ENCODE measurements at places on chromosomes 1 and 21. TPM values are rescaled to one million over a fixed set of nuclear protein-coding genes. Genes with fewer than 3 reads are reported as not detected.

Gene PLA2G2D
- polyA plus RNA-seq, result not detected

Gene RNF186
- polyA plus RNA-seq, result 0.05 TPM

Gene EPHA8
- polyA plus RNA-seq, result 8.4 TPM

Gene LRRC38
- 0.17 TPM for polyA plus RNA-seq

DNA sequence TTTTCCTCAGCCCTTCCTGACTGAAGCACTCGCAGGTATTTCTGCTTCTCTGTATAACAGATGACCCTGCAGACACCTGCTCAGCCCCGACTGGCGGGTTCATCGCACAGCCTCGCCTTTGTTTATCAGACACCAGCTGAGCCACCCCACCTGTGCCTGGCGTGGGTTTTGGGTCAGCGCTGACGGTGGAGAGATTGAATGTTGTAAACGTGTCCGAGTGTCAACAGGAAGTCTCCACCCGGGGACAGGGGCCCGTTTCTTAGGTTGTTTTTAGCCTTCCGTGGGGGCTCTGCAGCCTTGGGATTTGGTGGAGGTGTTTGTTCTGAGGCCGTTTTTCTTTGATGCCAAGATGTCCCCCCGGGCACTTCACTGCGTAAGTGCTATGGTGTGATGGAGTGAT lies 60.1 kb downstream of the COL18A1 start:
- H3K27ac ChIP-seq, result no peak overlapping the region
- no peaks in the 10 kb centered on the region for H3K27me3 ChIP-seq
- no peaks in the 10 kb centered on the region for H3K36me3 ChIP-seq
- H3K4me1 ChIP-seq, result no peaks in the 10 kb centered on the region

GRCh38 chr1:41404308-41404761 lies 43.1 kb downstream of the FOXO6 start:
- no peaks in the 10 kb centered on the region for H3K36me3 ChIP-seq
- no peak overlapping the region for H3K4me3 ChIP-seq
- H3K4me1 ChIP-seq, result peaks cover 21% of the 10 kb centered on the region
- H3K27me3 ChIP-seq, result peaks cover 4% of the 10 kb centered on the region

GRCh38 chr1:244231572-244232315 lies 180.7 kb downstream of the ZBTB18 start:
- H3K4me3 ChIP-seq, result no peak overlapping the region
- H3K4me1 ChIP-seq, result no peaks in the 10 kb centered on the region
- H3K36me3 ChIP-seq, result no peaks in the 10 kb centered on the region
- H3K27ac ChIP-seq, result no peak overlapping the region
- H3K27me3 ChIP-seq, result no peaks in the 10 kb centered on the region
- no peak for DNase-seq

- no peaks in the 10 kb centered on the region for H3K4me1 ChIP-seq
- H3K27me3 ChIP-seq, result no peaks in the 10 kb centered on the region
- H3K4me3 ChIP-seq, result no peak overlapping the region
- no peaks in the 10 kb centered on the region for H3K36me3 ChIP-seq
- H3K27ac ChIP-seq, result no peak overlapping the region
Observed at GRCh38 chr21:35779690-35780570, 280.4 kb downstream of the SETD4 start.

DNA sequence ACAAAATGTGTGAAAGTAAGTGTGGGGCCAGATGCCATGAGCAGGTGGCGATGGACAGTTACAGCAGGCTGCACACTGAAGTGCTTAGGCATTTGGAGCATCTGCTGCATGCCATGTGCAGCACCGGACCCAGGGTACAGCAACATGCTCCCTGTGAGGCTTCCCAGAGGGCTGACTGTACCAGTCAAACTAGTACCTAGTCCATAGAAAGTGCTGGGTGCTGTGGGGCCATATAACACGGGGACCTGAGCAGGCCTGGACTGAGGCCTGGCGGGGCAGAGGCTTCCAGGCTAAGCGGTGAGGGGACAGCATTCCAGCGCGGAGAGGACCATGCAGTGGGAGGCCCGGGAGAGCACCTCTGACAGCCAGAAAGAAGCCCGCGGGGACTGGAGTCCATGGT lies 29.9 kb upstream of the PKP1 start:
- no peak overlapping the region for H3K4me3 ChIP-seq
- no peak overlapping the region for H3K27ac ChIP-seq
- no peaks in the 10 kb centered on the region for H3K27me3 ChIP-seq
- no peaks in the 10 kb centered on the region for H3K4me1 ChIP-seq
- H3K36me3 ChIP-seq, result no peaks in the 10 kb centered on the region
- peak; percentile 37 for DNase-seq

Data from H1 (cell line).